ENCODE measurements at places on chromosomes 3 and 15.
A peak's percentile ranks its signal among the peaks of the same experiment; 100 is the strongest.

- DNase-seq = no peak
These were observed 24.6 kb downstream of the GTF2E1 start for GRCh38 chr3:120767106-120767505.

DNA sequence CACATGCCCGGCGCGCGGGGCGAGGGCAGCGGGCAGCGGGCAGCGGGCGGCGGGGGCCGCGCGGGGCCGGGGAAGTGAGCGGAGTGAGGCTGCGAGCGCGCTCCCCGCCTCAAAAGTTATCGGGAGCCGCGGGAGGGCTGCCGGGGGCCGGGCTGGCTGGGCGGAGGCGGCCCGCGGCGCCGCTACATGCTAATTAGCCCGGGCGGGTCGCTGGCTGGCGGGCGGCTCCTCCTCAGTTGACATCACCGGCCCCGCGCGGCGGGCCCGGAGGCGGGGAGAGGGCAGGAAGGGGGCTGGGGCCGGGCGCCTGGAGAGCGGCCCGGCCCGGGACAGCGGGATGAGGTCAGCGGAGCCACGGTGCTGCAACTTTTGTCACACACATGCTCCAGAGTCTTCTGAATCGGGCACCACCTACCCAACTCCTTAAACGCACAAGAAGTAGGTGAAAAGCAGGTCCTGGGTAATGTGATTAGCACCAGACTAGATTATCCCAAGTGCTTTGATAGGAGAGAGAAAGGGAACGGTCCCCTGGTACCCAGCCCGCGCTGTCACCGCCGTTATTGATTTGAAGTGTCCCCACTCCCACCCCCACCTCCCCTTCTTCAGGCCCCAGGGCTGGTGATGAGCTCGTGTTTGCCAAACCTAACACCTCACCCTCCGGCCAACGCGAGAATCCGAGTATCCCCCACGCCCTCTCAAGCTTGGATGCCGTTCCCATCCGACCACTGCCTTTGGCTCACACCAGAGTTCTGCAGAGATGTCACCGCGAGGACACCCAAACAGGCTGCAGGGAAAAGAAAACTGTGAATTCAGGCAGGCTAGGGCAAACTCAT, at the start of gene HEG1:
HEG1 (minus strand) TSS at position 85 of the 833 bp plus-strand sequence. CDS start 107 bp downstream, outside the sequence.
- DNase-seq = peak; percentile 66

- DNase-seq = no peak
These were observed 281.4 kb upstream of the SLCO3A1 start for GRCh38 chr15:91572110-91572509.

DNA sequence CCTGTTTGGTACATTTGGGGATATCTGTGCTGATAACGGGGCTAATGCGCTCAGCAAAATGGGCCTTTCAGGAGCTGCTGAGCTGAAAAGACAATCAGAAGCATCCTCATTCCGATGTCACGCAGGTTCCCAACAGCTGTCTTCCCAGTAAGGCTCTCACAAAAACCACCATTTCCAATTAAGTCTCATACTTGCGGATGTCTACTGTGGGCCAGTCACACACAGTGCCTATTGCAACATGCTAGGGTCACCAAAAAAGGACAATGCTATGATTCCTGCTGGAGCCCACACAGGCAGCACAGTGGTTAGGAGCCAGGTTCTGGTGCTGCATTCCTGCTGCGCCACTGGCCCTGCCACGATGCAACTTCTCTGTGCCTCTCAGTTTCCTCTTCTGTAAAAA, 16.4 kb upstream of the LDHAL6B start:
- no peak for DNase-seq

GRCh38 chr3:150348500-150348899, 59.6 kb upstream of the TSC22D2 start:
- DNase-seq = no peak

DNA sequence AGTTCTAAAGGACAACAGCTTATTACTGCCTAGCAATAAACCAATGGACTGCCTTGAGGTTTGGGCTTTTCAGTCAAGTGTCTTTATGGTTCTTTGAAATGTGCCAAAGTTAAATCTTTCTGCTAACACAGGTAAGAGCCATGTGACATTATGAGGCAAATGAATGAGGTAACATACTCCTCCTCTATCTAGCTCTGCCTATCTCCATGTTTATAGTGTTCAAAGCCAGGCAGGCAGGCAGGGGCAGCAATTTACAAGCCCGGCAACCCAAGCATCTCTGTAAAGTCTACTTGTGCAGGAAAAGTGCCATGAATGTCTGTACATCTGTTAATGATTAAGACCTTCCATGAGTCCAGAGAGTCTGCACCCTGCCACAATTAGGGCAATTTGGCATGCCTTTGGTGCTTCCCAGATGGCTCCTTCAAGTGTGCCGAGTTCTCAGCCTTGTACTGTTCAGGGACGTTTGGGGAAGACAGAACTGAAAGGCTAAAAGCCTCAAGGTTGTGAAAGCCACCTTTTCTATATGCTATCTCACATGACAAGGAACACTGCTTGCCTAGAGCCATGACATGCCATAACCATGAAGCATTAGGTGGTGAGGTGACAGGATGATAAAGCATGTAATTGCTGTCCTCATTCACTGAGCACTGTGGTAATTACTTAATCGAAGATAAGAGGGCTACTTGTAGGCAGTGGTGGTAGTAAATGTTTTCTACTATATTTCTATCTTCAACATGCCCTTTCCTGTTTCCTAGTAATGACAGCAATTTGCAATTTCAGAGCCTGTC, 41.4 kb upstream of the EIF1B start:
- no peak for DNase-seq

- DNase-seq = no peak
These were observed 127.4 kb downstream of the NSMCE3 start for GRCh38 chr15:29142129-29142747.

DNA sequence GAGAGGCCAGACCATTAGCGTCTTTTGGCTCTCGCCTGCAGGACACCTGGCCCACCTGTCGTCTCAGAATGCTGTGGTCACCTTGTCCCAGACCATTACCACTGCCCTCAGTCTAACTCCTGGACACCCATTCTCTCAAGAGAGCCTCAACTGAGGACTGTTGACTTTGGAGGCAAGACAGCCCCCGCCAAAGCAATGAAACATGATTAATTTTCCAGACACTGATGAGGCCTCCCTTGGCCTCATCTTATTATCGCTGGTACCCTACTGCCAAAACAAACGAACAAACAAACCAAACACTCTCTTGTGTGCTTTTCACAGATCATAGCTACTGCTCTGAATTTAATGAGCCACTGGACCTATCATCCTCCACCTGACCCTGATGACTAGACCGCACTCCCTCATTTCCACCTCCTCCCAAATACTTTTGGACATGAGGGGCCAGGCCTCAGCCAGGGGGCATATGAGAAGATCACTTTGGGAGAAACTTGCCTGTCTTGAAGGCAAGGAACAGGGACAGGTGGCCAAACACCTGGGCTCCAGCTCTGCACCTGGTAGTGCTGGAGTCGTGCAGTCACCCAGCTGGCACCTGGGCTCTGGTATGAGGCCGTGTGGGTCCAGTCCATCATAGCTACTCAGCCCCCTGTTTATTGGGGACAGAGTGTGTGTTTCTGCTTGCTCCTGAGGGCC, 27.6 kb downstream of the ALS2CL start:
- no peak for DNase-seq

DNA sequence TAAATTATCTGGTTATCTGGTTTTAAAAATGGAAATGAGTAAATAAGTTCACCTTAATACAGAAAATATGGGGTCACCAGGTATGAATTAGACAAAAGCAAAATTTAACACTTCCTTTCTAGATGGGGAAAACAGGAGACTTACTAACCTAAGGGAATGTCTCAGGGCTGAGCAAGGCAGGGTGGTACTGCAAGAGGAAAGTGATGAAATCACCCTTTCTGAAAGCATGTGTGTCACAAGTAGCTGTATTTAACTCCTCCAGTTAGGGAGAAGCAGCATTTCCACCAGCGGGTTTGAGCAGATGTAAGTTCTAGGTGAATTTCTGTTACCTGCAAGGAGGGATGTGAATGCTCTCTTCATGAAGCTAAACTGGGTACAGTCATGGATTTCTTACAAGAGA, 629.1 kb downstream of the MECOM start:
- no peak for DNase-seq

DNA sequence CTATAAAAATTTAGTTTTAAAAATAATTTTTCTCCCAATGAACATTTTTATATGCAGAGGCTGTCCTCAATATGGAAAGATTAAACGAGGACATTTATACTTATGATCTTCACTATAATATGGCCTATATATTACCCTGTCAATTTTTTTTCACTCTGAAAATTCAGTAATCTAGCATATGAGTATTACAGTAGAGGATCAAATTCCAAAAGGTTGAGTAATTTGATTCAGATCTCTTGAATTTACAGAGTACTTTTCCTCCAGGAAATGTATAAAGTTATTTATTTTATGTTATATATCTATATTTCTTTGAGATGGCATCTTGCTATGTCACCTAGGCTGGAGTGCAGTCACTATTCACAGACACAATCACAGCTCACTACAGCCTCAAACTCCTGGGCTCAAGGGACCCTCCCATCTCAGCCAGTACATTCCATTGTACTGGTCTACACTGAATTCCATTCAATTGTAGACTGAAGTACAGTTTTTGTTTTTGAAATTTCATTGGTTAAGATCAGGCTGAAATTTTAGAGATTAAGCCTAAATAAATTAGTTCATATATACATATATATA, 16.3 kb upstream of the TRPM7 start:
- DNase-seq = no peak

DNA sequence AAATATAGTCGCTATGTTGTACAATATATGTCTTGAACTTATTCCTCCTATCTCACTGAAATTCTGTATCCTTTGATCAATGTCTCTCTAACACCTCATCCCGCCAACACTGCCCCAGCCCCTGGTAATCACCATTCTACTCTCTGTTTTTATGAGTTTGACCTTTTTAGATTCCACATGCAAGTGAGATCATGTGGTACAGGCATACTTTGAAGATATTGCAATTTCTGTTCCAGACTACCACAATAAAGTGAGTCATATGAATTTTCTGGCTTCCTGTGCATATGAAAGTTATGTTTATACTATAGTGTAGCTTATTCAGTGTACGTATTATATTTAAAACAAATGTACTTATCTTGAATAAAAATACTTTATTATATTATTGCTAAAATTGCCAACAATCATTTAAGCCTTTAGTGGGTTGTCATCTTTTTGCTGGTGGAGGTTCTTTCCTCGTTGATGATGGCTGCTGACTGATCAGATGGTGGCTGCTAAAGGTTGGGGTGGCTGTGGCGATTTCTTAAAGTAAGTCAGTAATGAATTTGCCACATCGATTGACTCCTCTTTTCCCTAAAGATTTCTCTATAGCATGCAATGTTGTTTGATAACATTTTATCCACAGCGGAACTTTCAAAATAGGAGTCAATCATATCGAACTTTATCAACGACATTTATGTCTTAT, 257.2 kb downstream of the NFKBIZ start:
- no peak for DNase-seq

GRCh38 chr3:179716226-179716625, 63.4 kb downstream of the USP13 start:
- DNase-seq = no peak

DNA sequence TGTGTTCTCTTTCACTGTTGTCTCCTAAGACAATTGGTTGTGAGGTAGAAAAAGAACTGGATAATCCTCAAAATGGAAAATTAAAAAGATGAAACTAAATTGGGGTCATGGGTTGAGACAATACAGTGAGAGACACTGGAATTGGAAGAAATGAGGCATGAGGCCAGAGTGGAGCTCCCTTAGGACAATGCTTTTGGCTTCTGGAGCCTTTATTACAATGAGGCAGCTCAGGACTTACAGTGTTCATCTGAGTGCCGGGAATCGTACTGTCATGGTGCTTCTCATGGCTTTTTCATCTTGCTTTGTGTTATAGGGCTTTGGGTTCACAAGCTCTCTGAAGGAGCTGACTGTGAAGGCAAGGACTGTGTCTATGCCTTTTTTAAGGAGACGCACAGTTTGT, 293.5 kb downstream of the SOX2 start:
- DNase-seq = no peak

DNA sequence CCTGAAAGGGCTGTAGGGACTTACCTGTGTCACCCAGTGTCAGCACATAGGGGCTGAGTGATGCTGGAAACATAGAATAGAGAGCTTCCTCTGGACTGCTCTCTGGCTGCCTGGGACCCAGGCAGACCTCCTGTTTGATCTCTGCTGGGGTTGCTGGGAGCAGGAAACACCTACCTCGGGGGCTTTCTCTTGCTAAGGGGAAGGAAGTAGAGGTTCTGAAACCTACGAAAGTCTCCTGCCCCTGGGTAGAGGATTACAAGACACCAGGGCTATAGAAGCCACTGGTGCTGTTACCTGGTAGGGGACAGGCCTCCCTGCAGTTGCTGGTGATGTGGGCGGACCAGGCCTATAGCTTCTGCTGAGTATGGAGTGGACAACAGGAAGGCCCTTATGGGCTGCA, 81.7 kb downstream of the DHX30 start:
- DNase-seq = no peak

DNA sequence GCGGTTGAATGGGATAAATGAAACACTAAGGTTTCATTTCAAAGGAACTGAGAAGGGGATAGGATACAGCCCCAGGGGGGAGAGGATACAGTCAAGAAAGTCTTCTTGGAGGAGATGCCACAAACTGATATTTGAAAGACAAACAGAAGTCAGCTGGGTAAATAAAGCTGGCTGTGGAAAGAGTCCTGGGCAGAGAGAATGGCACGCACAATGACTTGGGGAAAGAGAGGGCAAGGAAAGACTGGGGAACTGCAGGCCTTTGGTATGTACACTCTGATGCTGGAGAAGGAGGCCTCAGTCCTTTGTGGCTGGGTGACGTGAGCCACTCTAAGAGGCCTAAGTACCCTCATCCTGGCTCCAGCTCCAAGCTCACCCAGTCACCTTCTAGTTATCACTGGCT, 45.2 kb upstream of the LMCD1 start:
- no peak for DNase-seq

DNA sequence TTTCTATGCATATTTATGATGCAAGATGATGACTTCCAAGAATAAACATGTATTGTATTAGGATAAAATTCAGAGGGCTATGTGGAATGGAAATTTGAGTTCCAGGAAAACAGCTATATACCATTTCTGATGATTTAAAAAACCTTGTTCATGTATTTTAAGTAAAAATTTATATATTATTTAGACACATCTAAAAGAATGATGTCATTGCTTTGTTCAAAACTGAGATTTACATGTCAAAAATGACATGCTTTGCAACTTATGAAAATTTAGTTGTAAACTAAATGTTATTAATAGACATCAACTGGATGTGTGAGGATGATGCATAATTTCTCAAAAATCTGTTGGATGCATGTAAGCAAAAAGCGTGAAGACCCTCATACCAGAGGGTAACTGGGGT, 2.3 kb downstream of the STARD5 start:
- DNase-seq = no peak

GRCh38 chr3:23575697-23576096, 230.1 kb upstream of the UBE2E1 start:
- no peak for DNase-seq

DNA sequence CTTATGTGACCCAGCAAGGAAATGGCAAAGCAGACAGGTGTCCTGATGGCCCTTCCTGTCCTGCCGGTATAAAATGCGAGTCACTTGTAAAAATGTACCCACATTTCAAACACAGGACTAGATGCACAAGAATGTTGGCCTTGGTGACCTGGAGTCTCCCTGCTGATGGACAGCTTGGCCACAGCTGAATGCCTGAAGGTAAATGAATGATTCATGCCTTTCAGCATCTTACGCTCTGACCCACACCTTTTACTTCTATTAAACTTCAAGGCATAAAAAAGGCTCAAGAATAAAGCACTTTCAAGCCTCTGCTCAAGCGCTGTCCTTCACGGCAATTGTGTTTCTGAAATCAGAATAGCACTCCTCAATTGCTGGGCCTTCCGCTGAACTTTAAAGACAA, 228.0 kb upstream of the SLCO3A1 start:
- DNase-seq = no peak

- DNase-seq = no peak
These were observed 65.9 kb upstream of the MYO5C start for GRCh38 chr15:52361494-52361893.

Data from K562 (cell line).